ENCODE measurements at places on chromosomes 2 and 18. TPM values are rescaled to one million over a fixed set of nuclear protein-coding genes. Genes with fewer than 3 reads are reported as not detected.
A peak's percentile ranks its signal among the peaks of the same experiment; 100 is the strongest.

DNA sequence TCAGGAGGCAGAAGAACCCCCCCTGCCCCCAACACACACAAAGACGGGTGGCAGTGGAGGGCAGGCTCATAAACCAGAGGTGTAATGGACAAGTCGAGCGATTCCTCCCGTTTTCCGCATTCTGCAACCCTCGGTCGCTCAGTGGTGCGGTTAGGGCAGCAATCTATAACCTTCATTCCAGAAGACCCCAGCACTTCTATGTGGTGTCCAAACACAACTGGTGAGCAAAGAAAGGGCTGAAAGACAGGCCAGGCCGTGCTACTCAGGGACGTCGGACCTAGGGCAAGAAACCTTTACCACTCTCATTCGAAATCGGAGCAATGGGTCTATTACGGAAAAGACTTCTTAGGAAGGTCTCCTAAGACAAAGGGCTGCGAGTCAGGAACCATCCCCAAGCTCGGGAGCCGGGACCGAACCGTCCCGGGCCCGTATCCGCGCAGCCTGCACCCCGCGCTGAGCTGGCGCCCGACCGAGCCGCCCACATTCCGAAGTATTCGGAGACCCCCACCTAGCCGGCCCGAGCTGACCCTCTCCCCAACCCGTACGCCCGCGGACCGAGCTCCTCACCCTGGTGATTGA lies 568 bp downstream of the ARL5A start:
- peak overlapping the region; percentile 76 for H3K27ac ChIP-seq
- peak overlapping the region; percentile 90 for H3K4me3 ChIP-seq
- no peaks in the 10 kb centered on the region for H3K36me3 ChIP-seq
- H3K4me1 ChIP-seq = no peaks in the 10 kb centered on the region

DNA sequence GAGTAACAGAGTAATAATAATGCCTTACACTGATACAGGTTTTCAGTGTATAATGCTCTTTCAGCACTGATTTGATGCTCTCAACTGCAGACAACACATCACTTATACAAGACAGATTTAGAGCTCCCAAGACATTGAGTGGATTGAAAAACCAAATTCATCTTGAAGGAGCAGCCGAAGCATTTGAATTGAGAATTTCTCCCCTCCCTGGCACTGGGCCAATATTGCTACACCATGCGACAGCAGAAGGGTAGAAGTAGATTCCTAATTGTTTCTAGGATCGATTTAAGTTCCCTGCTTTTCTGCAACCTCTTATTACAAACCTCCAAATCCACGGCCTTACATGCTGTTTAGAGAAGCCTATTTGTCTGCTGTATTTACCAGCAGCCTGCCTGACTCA lies 15.5 kb downstream of the CENPA start:
- no peaks in the 10 kb centered on the region for H3K4me1 ChIP-seq
- peaks cover 30% of the 10 kb centered on the region for H3K36me3 ChIP-seq
- DNase-seq = no peak
- no peak overlapping the region for H3K4me3 ChIP-seq
- no peak overlapping the region for H3K27ac ChIP-seq
- H3K27me3 ChIP-seq = no peaks in the 10 kb centered on the region

GRCh38 chr2:85188852-85189251 lies 55.7 kb downstream of the TCF7L1 start:
- no peak for DNase-seq
- peaks cover 23% of the 10 kb centered on the region for H3K36me3 ChIP-seq
- H3K4me1 ChIP-seq = peaks cover 15% of the 10 kb centered on the region

DNA sequence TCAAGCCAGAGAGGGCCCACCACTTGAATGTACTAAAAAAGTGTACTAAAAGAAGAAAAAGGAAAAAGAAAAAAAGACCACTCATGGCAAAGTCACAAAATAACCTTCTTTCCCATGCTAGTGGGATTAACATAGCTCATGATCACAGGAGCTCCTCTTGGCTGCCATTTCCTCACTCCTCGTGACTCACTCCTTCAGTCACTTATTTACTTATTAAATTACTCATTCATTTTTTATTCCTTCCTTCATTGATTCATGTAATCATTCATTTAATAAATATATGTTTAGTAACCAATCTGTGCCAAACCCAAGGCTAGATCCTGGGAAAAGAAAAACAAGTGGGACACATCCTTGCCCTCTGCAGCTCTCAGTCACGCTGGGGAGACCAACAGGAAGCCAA lies 300.5 kb downstream of the INSIG2 start:
- H3K4me1 ChIP-seq = no peaks in the 10 kb centered on the region
- no peak overlapping the region for H3K4me3 ChIP-seq
- H3K36me3 ChIP-seq = no peaks in the 10 kb centered on the region
- H3K27me3 ChIP-seq = no peaks in the 10 kb centered on the region
- no peak for DNase-seq

DNA sequence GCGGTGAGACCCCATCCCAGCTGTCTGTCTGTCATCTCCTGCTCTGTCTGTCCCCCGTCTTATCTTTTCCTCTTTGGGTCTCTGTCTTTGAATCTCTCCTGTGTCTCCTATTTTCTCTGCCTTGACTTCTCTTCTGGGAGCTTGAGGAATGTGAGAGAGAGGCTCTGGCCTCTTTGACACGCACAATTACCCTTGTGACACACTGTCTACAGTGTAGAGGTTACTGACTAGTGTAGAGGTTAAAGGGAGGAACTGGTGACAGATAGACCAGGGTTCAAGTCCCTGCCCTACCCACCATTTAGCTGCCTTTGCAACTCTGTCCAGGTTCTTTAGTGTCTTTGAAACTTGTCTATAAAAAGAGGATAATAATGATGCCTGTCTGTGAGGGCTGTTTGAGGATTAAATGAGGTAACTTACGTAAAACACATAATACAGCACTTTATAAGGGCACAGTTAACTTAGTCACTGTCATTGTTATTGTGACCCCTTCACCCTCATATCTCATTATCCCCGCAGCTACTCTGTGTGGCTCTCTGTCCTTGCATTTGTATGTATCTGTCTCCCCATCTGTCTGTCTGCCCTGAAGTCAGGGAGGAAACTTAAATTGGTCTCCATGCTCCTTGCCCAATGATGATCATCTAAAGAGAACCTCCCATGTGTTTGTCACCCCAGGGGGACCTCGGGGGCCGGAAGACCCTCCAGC lies 19.9 kb downstream of the SEMA4F start:
- no peaks in the 10 kb centered on the region for H3K27me3 ChIP-seq
- H3K27ac ChIP-seq = no peak overlapping the region
- no peaks in the 10 kb centered on the region for H3K36me3 ChIP-seq
- H3K4me1 ChIP-seq = no peaks in the 10 kb centered on the region

- H3K4me1 ChIP-seq = peaks cover 28% of the 10 kb centered on the region
- H3K27me3 ChIP-seq = no peaks in the 10 kb centered on the region
- no peak overlapping the region for H3K4me3 ChIP-seq
- no peaks in the 10 kb centered on the region for H3K36me3 ChIP-seq
- no peak for DNase-seq
Measured at GRCh38 chr2:173854141-173854540, 111.0 kb downstream of the SP3 start.

DNA sequence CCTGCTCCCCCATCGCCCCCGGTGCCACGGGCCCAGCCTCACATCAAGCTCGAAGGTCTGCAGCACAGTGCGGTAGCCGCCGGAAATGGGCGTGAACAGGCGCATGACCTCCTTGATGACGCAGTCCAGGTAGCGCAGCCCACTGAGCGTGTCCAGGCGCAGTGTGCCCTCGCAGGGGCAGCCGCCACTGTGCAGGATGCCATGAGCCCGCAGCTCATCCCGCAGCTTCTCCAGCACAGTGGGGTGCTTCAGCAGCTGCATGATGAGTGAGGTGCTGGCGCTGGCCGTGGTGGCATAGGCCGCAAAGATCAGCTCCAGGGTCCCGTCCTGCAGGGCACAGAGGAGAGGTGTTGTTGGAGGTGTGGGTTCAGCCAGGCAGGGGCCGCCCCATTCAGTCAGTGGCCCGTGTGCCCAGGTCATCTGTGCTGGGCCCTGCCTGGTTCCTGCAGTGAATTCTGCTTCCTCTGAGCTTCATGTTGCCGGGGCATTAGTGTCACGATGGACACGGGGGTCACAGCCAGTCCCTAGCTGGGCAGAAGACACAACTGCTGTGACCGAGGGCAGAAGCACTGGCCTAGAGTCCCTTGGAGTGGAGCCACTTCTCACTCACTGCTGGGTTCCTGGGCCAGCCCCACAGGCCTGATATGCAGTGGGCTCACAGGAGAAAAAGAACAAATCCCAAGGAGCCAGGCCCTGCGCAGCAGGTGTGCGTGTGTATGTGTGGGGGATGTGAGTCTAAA lies 14.5 kb downstream of the CYP26B1 start:
- peaks cover 25% of the 10 kb centered on the region for H3K4me1 ChIP-seq
- H3K27me3 ChIP-seq = no peaks in the 10 kb centered on the region
- H3K36me3 ChIP-seq = no peaks in the 10 kb centered on the region
- no peak overlapping the region for H3K4me3 ChIP-seq

- peak overlapping the region; percentile 20 for H3K4me3 ChIP-seq
- H3K36me3 ChIP-seq = no peaks in the 10 kb centered on the region
- H3K27ac ChIP-seq = no peak overlapping the region
Measured at GRCh38 chr2:127906206-127906926, 20.6 kb upstream of the AMMECR1L start.

GRCh38 chr2:23293063-23293462 lies 91.9 kb upstream of the KLHL29 start:
- no peak overlapping the region for H3K27ac ChIP-seq
- no peak overlapping the region for H3K4me3 ChIP-seq
- 0 out of 2 replicates have a peak, but pooled peaks cover 8% of the 10 kb centered on the region for H3K4me1 ChIP-seq
- DNase-seq = no peak
- no peaks in the 10 kb centered on the region for H3K27me3 ChIP-seq
- H3K36me3 ChIP-seq = no peaks in the 10 kb centered on the region

The HTR2B gene
- 0.15 TPM for total RNA-seq

The ZNF892 gene
- total RNA-seq = 6.8 TPM

The SGO2 gene
- 43.9 TPM for total RNA-seq

The GPR39 gene
- not detected for total RNA-seq

All from SJCRH30 (cell line).